ENCODE measurements at places on chromosomes 1 and 21.

GRCh38 chr1:14466006-14466405 is 132.5 kb upstream of the KAZN start:
- DNase-seq: no peak

DNA sequence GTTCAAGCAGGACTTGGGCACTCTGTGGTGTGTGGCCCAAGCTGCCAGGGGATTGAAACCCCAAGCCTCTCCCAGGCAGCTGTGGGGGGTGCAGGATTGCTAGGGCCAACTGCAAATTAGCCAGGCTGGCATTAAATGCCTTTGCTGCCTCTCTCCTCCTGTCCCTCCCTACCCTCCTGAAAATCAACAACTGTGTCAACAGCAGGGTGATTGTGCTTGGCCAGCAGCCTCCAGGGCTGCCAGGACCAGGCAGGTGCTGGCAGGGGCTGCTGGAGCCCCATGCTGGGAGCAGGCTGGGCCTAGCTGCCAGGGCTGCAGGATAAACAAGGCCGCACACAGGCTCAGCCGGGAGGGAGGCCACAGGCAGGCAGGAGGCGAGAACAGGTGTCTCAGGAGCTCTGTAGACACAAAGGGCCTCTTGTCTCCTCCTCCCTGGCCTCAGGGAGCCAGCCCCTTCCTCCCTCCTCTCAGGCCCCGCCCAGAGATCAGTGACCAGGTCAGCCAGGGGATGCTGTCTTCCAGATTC is 11.4 kb downstream of the SOX13 start:
- DNase-seq: no peak

- no peak for DNase-seq
Measured at GRCh38 chr1:236261898-236262297, 19.9 kb downstream of the ERO1B start.

DNA sequence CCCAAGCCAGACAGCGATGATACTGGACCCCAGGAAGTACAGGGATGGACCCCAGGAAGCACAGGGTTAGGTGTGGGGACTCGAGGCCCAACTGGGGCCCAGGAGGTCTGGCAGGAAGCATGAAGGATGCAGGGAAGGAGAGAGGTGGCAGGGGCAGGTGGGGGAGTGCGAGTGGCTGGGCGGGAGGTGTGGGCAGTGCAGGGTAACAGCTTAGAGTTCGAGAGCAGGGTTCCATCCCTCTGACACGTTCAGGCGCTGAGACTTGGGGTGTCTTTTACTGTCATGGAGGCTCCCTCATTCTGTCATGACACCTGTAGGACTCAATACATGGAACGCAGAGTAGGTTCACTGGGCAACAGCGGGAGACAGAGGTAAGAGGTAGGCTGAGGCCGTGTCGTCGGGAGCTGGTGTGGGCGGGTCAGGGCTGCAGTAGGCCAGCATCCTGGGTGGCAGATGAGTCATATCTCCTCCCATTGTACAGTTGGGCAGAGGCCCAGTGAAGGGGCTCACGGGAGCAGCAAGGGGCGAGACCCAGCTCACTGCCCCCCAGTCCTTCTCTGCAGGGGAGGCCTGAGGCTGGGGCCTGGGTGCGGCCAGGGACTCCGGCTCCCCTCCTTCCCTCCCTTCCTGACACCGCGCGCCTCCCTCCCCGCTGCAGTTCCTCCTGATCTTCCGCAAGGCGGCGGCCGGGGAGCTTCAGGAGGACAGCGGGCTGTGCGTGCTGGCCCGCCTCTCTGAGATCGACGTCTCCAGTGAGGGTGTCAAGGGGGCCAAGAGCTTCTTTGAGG is 11.6 kb upstream of the CTRC start:
- no peak for DNase-seq

GRCh38 chr1:92859400-92860039 is 27.7 kb downstream of the RPL5 start:
- DNase-seq: no peak

DNA sequence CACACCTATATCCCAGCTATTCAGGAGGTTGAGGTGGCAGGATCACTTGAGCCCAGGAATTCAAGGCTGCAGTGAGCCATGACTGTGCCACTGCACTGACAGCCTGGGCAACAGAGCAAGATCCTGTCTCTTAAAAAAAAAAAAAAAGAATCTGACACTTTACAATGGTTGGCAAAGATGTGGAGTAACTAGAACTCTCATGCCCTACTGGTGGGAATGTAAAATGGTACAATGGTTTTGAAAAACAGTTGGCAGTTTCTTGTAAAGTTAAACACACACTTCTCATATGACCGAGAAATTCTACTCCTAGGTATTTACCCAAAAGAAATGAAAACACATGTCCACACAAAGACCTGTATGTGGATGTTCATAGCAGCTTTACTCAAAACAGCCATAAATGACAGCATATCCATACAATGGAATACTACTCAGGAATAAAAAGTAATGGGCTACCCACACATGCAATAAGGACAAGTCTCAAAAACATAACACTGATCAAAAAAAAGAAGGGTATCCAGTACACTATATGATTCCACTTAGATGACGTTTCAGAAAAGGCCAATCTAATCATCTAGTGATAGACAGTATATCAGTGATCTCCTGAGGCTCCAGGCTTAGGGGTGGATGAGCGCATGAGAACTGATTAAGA is 58.1 kb downstream of the HLCS start:
- no peak for DNase-seq

DNA sequence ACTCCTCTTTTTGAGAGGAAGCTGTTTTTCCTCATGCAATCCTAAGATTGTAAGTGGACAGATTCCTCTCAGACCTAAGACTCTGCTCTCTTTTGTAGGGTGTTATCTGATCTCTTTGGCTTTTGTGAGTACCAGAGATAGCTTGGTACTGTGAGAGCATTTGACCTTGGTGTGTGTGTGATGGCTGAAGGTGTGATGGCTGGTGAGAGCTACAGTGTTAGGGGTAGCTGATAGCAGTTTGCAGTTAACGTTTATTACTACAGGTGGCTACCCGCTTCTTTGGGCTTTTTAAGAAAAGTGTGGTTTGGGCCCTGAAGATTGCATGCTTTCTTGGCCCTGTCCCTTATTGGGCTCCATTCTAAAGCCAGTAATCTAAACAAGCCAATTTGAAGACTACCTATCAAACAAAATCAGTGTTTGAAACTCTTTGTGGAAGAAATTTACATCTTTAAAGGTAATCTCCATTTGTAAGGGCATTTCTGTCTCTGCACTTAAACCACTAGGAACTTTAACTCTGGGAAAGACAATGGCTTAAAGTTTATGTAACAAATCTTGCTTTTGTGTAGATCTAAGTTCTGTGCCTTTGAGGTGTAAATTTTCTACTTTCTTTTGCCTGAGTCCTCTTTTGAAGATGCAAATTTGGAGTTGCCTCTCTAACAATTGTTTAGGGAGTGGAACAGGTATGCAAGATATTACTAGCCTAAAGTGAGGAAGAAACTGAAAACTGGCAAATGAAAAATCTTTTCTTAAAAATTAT is 85.3 kb upstream of the SERBP1 start:
- DNase-seq: no peak
